Activated CD8-positive, alpha-beta T cell treated with anti-CD3 and anti-CD28 coated beads, Interleukin-2, amount 10 ng/mL, durations not matched to agents 7 days and 5 days (primary cell): ENCODE measurements at places on chromosomes 11 and 22.

DNA sequence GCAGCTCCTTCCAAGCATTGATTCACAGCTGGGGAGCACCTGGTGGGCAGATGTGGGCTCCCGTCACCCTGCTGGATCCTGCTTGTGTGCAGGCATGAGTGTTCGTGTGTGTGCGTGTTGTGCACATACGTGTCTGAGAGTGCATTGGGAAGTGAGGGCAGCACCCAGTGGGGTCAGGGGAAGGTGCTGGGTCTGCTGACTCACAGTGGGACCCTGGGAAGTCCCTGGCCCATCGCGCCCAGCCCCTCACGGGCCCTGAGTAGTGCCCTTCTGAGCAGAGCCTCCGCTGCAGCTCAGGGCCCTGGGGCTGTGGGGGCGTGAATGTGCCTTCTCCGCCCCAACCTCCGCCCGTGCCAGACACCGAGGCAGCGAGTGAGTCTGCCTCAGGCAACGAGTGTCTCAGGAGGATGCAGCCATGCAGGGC, 36.8 kb downstream of the WNT11 start:
- DNase-seq, result no peak
- H3K27ac ChIP-seq, result no peak overlapping the region
- H3K4me1 ChIP-seq, result peaks cover 25% of the 10 kb centered on the region
- H3K36me3 ChIP-seq, result no peaks in the 10 kb centered on the region
- no peaks in the 10 kb centered on the region for H3K27me3 ChIP-seq

DNA sequence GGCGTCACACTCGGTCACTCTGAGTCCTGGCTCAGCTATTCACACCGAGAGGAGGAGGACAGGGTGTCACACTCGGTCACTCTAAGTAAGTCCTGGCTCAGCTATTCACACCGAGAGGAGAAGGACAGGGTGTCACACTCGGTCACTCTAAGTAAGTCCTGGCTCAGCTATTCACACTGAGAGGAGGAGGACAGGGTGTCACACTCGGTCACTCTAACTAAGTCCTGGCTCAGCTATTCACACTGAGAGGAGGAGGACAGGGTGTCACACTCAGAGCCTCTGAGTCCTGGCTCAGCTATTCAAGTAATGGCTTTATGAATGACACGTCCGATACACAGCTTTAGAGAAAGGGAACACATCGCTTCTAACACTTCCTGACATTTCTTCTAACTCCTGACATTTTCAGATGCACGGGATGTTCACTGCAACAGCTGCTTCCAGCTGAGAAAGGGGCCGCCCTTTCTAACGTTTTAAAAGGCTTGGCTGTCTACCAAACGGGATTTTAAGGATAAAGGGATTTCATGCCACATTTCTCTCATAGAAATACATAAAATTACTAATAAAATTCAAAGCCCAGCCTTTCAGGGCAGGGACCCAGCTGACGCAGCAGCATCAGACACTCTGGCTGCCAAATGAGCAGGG, 28.1 kb downstream of the DRD4 start:
- H3K4me3 ChIP-seq, result no peak overlapping the region
- no peak overlapping the region for H3K27ac ChIP-seq
- H3K4me1 ChIP-seq, result peaks cover 5% of the 10 kb centered on the region
- H3K27me3 ChIP-seq, result no peaks in the 10 kb centered on the region
- peaks cover 17% of the 10 kb centered on the region for H3K36me3 ChIP-seq

DNA sequence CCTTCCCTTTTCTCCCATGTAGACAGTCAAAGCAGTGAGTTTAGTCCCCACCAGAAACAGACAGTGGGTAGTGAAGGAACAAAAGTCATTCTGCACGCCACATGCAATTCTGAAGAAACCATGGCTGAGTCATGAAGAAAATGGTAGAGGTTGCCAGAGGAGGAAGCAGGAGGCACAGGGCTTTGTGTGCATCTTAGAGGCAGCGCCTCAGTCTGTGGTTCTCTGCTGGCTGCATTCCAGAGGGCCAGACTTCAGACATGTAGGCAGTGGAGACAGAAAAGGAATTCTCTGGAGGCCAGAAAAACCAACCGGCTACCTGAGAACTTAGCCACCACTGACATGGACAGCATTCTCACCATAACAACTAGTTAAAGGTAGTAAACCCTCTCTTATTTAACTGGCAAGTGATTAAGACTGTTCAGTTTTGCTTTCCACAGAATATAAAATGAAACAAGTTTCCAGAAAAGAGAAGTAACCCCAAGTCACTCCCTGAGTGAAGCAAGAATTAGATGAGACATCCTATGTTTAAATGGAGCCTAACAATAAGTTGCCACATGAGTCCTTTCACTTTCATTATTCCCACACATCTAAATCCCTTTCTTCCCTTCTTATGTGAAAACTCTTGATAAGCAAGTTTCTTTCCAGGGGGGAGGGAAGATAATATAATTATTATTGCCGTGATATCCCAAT, 556.1 kb downstream of the SOX6 start:
- H3K27ac ChIP-seq, result no peak overlapping the region
- H3K36me3 ChIP-seq, result no peaks in the 10 kb centered on the region
- H3K27me3 ChIP-seq, result no peaks in the 10 kb centered on the region
- DNase-seq, result no peak
- H3K4me3 ChIP-seq, result no peak overlapping the region

- no peak overlapping the region for H3K27ac ChIP-seq
- H3K4me3 ChIP-seq, result no peak overlapping the region
- H3K36me3 ChIP-seq, result no peaks in the 10 kb centered on the region
- no peaks in the 10 kb centered on the region for H3K4me1 ChIP-seq
Observed at GRCh38 chr22:48500471-48501230, 1327.0 kb downstream of the BRD1 start.

DNA sequence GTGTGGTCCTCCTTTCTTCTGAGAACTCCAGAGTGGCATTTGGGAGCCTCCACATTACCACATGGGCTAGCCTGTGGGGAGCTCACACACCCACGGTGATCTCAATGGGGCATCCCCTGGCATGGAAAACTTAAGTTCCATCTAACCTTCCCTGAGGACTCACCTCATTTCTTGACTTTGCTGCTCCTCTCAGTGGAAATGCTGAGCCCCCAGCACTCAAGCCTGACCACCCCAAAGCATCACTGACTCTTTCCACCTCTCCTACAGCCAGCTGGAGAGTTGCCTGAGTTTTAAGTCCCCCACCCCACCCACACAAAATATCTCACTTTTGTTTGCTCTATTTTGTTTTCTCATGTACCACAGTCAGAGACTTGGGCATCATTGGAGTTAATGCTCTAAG, 23.8 kb upstream of the PARVA start:
- no peaks in the 10 kb centered on the region for H3K27me3 ChIP-seq
- H3K4me3 ChIP-seq, result no peak overlapping the region
- no peak overlapping the region for H3K27ac ChIP-seq
- H3K36me3 ChIP-seq, result no peaks in the 10 kb centered on the region
- H3K4me1 ChIP-seq, result peaks cover 25% of the 10 kb centered on the region

DNA sequence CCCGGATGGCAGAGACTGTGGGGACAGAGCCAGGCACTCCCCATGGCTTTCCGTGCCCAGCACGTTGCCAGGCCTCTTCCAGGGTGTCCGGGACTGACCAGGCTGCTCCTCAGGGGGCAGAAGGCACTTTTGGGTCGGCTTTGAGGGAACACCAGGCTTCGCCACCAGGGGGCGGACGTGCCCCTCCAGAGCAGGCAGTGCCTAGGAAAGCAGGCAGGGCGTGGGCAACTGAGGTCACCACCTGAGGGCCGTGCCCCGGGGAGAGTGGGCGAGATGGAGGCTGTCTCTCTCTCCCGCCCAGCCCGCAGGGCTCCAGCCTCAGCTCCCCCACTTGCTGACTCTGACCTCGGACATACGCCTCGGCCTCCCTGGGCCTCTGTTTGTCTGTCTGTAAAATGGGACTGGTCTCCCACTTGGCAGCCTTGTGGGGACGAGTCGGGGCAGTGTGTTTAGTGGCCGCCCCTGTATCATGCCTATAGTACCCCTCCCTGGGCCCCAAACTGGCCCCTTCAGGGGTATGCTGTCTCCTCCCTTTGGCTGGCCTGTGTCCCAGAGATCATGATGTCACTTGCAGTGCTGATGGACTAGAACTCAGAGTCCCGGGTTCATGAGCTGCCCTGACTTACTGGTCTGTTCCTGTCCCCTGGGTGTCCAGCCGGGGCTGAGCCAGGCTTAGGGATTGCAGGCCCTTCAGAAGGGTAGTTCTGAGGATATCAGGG, 4.4 kb upstream of the PRR5 start:
- no peak overlapping the region for H3K27ac ChIP-seq
- no peaks in the 10 kb centered on the region for H3K36me3 ChIP-seq
- peaks cover 21% of the 10 kb centered on the region for H3K4me1 ChIP-seq
- H3K27me3 ChIP-seq, result no peaks in the 10 kb centered on the region

DNA sequence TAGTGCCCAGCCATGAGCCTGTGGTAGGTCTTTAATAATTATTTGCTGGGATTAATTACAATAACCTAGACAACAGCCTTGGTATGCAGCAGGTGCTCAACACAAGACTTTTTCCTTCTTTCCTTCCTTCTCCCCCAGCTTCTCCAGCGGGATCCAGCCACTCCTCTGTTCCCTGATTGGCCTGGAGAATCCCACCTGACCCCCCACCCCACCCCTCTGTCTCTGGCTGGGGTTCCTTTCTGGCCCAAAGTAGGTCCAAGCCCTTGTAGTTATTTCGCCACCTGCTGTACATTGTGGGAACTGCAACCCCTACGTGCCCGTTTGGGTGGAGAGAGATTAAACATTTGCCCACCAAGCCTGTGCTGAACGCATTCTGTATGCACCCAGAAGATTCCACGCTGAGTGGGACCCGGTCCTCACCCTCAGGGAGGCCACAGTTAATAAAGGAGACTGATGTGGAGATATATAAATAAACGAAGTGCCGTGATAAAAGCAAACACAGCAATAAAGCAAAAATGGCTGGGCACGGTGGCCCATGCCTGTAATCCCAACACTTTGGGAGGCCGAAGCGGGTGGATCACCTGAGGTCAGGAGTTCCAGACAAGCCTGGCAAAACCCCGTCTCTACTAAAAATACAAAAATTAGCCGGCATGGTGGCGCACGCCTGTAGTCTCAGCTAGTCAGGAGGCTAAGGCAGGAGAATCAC, 32.1 kb upstream of the DGKZ start:
- H3K27me3 ChIP-seq, result no peaks in the 10 kb centered on the region
- DNase-seq, result peak; percentile 83
- no peaks in the 10 kb centered on the region for H3K36me3 ChIP-seq
- no peak overlapping the region for H3K4me3 ChIP-seq
- H3K4me1 ChIP-seq, result peaks cover 25% of the 10 kb centered on the region

DNA sequence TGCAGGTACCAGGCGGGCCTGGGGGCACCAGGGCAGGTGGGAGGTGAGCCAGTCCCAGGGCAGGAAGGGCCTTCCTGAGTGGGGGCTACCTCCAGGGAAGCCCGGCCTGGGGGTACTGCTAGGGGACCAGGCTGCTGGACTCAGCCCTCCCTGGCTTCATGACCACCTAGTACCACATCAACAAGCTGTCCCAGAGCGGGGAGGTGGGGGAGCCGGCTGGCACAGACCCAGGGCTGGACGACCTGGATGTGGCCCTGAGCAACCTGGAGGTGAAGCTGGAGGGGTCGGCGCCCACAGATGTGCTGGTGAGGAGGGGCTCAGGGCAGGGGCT, 6.7 kb downstream of the TRPT1 start:
- no peak for DNase-seq
- H3K36me3 ChIP-seq, result peaks cover 56% of the 10 kb centered on the region
- peaks cover 7% of the 10 kb centered on the region for H3K4me1 ChIP-seq
- H3K27me3 ChIP-seq, result no peaks in the 10 kb centered on the region
- H3K4me3 ChIP-seq, result no peak overlapping the region

DNA sequence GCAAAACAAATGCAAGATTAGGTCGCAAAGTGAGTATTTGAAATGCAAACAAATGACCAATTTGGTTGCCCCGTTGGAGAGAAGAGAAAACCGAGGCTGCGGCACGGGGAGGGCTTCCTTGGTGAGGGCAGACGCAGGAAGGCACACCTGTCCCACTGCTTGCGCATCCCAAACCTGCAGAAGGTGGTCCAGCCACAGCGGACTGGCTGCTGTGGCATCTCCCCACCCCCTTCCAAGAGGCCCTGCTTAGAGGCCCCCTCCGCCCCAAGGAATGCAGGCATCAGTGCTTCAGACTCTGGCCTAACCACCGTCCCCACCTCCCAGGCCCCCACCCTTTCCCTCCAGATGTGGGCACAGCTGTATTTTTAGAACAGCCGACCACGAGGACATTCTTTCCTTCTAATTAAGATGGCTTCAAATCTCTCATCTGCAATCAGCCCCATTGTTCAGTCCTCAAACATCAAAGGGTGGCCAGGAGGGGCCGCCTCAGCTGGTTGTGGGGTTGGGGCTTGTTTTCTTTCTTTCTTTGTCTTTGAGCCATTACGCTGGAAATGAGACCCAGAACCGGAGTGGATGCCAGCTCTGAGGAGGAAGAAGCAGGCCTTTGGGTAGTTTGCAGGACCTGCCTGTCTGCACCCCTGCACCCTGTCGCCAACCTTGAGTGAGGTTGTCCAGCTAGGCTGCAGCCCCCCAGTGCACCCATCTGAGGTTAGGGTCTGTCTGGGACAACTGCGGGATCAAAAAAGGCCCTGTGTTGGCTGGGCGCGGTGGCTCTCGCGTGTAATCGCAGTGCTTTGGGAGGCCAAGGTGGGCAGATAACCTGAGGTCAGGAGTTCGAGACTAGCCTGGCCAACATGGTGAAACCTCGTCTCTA, 9.4 kb upstream of the DERL3 start:
- no peaks in the 10 kb centered on the region for H3K36me3 ChIP-seq
- peaks cover 14% of the 10 kb centered on the region for H3K27me3 ChIP-seq
- H3K4me1 ChIP-seq, result peaks cover 27% of the 10 kb centered on the region
- H3K4me3 ChIP-seq, result no peak overlapping the region

DNA sequence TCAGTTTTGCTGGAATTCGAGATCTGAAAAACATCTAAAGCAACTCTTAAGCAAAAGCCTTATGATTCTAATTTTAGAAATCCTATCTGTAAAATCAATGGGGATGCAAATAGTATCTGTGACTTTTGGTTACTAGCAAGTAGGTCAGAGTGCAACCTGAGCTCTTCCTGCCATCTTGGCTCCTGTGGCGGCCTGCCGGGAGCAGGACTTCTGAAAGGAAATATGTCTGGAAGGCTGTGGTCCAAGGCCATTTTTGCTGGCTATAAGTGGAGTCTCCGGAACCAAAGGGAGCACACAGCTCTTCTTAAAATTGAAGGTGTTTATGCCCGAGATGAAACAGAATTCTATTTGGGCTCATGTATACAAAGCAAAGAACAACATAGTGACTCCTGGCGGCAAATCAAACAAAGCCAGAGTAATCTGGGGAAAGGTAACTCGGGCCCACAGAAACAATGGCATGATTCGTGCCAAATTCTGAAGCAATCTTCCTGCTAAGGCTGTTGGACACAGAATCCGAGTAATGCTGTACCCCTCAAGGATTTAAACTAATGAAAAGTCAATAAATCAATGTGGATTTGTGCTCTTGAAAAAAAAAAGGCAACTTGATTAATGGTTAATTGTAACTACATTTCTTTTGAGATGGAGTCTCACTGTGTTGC, 1.7 kb downstream of the SAMM50 start:
- H3K27me3 ChIP-seq, result no peaks in the 10 kb centered on the region
- peaks cover 11% of the 10 kb centered on the region for H3K36me3 ChIP-seq
- DNase-seq, result no peak
- H3K4me1 ChIP-seq, result peaks cover 31% of the 10 kb centered on the region
- no peak overlapping the region for H3K27ac ChIP-seq

GRCh38 chr11:45379162-45379863, 93.2 kb upstream of the SYT13 start:
- DNase-seq, result no peak
- no peak overlapping the region for H3K4me3 ChIP-seq
- peaks cover 14% of the 10 kb centered on the region for H3K27me3 ChIP-seq
